ENCODE measurements at places on chromosomes 5 and 9. TPM values are rescaled to one million over a fixed set of nuclear protein-coding genes. Genes with fewer than 3 reads are reported as not detected.

DNA sequence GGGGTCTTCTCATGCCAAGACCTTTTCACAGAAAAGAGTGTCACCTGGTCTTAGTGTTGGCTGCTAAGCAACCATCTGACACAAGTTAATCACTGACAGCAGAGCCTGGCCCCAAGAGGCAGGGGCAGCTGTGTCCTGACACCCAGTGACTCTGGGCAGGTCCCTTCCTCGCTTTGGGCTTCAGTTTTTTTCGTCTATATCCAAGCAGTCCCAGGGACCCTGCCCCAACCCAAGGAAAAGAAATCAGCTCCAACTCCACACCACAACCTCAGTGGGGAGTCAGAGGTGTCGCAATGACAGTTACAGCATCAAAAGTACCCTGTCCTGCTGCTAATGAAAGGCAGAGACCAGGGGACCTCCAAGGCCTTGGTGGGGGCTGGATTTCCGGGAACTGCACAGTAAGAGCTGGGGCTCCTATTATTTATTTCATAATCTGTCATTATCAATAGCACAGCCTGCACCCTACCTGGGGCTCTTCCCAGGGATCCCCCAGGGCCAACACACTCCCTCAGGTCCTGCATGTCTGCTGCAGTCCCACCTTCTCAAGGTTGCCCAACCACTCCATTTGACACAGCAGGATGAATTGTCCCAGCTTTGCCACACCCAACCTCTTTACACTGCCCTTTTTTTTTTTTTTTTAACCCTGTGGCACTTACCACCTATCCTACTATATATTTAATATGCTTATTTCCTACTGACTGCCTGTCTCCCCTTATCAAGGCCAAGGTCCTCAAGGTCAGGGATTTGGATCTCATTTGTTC, 9.4 kb downstream of the ANKS6 start:
- no peak for DNase-seq

GRCh38 chr5:151248651-151249050, 4.3 kb upstream of the GM2A start:
- DNase-seq: no peak

DNA sequence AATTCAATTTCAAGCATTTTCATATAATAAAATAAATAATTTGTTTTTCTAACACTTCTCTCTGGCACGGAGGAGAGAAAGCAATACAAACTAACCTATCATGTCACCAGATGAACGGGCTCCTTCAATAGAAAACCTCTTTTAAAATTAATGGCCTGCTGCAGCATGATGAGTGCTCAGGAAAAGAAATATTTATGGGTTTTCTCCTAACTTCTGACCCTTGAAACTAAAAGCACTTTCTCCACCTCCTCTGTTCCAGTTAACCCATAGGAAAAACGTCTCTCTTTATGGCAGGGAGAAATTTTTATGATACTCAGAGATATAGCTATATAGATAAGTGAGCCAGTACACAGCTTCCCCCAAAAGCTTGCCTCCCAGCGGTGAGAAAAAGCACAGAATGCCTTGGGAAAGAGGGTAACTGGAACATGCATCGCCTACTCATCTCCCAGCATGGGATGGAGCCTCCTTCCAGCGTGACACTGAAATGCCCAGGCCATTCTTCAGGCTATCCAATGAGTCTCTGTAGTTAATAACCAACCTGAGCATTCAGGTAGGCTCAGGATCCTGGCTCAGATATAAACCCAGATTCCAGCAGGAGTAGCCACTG, 963.0 kb upstream of the DMAC1 start:
- no peak for DNase-seq

GRCh38 chr5:135965504-135965903, 10.7 kb upstream of the LECT2 start:
- DNase-seq: no peak

GRCh38 chr5:141849415-141850243, 28.6 kb downstream of the PCDH1 start:
- peak; percentile 74 for DNase-seq

DNA sequence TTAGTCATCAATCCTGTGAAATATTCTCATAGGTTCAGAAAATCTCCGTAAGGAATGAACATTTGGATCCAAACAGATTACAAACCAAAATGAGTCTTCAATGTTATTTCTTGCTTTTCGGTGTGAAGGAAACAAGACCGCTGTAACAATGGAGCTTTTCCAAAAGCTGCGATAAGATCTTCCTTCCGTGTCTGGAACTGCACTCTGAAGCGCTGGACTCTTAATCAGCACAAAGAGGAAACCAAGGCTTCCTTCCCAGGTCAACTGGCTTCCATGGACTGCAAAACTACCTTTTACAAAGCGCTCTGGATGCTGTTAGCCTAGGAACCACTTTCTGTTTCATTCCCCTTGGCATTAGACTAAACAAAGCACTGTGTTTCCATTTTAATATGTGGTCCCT, 137.9 kb upstream of the BASP1 start:
- DNase-seq: no peak

- DNase-seq: no peak
Observed at GRCh38 chr5:34053133-34053532, 10.1 kb upstream of the C1QTNF3 start.

- DNase-seq: no peak
Observed at GRCh38 chr5:118558871-118559270, 429.5 kb downstream of the DTWD2 start.

DNA sequence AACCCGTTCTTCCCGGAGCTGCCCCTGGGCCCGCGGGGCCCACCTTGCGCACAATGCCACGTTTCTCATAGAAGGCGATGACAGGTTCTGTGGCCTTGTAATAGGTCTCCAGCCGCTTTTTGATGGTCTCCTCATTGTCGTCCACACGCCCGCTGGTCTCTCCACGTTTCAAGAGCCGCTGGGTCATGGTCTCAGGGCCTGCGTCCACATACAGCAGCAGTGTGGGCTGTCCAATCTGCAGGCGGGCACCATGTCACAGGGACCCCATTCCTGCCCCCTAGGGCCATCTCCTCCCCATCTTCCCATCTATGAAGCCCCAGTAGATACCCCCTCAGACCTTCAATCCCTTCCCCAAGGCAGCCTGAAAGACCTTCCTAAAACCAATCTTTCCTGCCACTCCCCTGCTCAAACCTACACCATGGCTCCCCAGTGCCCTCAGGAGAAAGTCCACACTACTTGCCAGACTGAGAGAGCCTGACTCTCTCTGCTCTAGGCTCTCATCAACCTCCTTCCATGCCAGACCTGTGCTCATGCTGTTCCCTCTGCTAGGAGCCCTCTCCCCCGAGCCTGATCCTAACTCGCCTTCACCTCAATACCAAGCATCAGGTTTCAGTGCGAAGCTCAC, 9.1 kb downstream of the AK1 start:
- DNase-seq: no peak

GRCh38 chr5:93675460-93676450, 65.6 kb downstream of the POU5F2 start:
- no peak for DNase-seq

DNA sequence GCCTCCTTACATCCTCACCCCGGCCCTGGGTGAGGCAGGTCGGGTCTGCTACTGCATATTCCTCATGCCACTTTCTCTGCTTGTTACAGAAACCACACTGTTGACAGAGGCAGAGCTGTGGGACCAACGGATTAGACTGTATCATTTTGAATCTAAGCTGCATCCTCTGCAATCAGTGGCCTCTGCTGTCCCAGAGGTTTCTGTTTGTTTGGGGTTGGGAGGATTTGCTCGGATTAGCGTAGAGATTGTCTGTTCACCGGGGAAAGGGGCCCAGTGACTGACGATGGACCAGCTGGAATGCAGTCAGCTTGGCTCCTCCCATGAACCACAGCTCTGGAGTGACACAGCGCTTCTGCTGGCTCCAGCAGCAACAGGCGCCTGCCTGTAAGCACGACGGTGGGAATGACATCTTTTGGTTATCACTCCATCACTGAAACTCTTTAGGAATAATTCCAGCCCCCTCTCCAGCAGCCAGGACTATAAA, 37.3 kb upstream of the ADRA1B start:
- peak; percentile 33 for DNase-seq

DNA sequence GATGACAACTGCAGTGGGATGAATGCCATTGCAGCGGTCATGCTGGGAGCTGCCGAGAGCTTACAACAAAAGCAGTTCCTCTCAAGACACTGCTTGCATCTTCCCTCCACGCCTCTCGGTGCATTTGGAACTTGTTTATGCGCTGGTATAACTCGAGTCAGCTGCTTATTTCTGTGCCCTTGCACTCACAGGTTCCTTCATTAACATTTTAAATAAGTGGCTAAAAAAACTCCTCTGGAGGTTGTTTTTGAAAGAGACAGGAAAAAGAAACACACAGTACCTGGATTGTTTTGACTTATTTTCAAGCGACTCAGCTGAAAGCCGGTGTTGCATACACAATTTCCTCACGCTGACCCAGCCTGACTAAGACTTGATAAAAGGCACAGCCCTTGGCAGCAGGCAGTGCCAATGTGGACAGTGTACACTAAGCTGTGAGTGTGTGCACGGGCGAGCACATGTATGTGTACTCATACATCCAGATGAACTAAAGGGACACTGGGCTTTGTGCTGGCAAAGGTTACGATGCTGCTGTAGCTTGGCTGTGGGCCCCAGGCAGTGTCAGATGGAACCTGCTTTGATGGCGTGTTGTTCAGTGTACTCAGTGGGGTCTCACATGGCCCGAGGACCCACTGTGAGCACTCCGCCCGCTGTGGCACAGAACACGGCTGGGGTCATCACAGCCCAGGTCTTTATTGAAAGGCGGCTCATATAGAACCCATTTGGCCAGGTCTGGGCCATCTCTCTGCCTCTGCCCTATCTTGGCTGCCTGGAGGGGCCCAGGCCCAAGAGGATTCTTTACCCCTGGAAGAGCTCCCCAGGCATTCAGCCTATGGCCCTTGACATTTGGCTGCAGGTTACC, 92.3 kb downstream of the ANKRD33B start:
- DNase-seq: no peak

DNA sequence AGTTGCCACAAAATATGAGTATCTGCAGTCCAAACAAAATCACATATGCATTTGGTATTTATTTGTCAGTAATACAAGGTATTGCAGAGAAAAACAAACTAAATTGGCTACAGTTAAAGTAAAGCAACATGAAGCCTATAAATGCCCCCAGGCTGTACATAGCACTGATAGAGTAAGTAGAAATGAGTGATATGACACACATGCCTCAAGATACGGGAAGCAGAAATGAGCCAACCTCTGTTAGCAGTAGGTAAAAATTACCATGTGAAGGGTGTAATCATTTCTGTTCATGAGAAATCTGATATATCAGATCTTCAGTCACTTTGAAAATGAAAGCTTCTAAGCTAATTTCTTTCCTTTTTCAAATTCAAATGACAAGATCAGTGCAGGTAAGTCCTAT, 131.1 kb downstream of the CHSY3 start:
- DNase-seq: no peak

DNA sequence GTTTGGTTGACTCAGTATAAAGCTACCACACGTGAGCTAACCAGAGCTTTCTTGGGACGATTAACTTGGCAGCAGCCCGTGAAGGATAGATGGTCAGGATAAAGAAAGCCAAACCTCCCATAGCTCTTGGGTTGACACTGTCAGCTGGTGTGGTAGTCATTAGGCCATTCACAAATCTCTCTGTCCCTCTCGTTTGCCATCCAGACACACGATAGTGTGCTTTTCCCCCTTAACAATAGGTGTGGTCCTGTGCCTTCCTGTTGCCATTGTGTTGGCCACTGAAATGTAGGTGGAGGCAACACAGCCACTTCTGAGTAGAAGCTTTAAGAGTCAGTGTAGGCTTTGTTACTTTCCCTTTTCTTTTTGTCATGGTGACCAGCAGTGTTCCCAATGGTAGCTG, 11.7 kb downstream of the OR13J1 start:
- no peak for DNase-seq

GRCh38 chr9:111068771-111069170, 30.5 kb upstream of the LPAR1 start:
- no peak for DNase-seq

DNA sequence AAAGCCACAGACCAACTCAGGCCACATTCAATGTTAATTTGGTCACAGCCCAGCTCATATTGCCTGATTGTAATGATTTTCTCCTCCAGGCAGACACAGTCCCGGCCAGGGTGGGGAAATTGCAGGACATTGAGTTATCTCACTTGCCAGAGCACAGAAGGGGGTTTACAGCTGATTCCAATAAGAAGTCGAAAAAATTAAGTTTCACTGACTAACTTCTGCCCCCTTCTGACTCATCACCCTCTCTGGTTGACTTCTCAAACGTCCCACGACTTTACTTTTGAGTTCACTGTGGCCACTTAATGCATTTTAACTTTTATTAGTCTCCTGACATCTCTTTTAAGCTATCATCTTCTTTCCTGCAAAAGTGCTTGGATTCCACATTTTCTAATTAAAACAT, 321.4 kb upstream of the WWC1 start:
- no peak for DNase-seq

- no peak for DNase-seq
Observed at GRCh38 chr9:137965177-137965795, 87.7 kb downstream of the CACNA1B start.

GRCh38 chr9:26261503-26262330, 583.5 kb upstream of the TUSC1 start:
- DNase-seq: no peak

GRCh38 chr5:23419115-23419514, 88.3 kb upstream of the PRDM9 start:
- no peak for DNase-seq

DNA sequence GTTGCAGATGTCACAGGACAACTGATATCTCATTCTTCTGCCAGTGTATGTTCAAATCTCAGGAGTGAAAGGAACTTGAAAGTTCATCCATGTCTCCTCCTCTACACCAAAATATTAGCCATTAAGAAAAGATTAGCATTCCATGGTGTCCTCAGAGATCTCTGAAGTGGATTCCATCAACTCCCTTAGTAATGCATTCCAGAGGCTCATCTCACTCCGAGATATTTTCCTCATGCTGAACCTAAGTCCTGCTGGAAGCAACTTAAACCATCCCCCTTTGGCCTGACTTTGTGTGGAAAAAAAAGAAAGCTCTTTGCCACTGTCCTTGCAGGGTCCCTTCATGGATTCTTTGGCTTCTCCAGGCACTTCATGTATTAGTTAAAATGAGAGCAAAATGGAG, 155.7 kb upstream of the ZNF462 start:
- no peak for DNase-seq

- no peak for DNase-seq
Observed at GRCh38 chr5:100889165-100889743, 13.8 kb downstream of the ST8SIA4 start.

DNA sequence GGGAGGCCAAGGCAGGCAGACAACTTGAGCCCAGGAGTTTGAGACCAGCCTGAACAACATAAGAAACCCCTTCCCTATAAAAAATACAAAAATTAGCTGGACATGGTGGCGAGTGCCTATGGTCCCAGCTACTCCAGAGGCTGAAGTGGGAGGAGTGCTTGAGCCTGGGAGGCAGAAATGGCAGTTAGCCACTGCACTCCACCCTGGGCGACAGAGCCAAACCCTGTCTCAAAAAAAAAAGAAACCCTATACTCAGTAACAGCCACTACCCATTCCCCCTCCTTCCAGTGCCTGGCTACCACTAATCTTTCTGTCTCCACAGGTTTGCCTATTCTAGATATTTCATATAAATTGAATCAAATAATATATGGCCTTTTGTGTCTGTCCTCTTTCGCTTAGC, 14.3 kb upstream of the SIL1 start:
- no peak for DNase-seq

- DNase-seq: no peak
Observed at GRCh38 chr5:107484281-107484680, 186.5 kb downstream of the EFNA5 start.

GPRIN1 gene
- 1.3 TPM for total RNA-seq

GPR150 gene
- total RNA-seq: not detected

CDKN2A gene
- 0.85 TPM for total RNA-seq

PNPLA7 gene
- 1.1 TPM for total RNA-seq

PRPF4 gene
- 23.4 TPM for total RNA-seq

ACTBL2 gene
- not detected for total RNA-seq

ALDH1A1 gene
- 67.9 TPM for total RNA-seq

SLC44A1 gene
- 57.4 TPM for total RNA-seq
